ENCODE measurements at places on chromosomes 1 and 21.

- DNase-seq: no peak
These were observed 4.8 kb upstream of the KCNAB2 start for GRCh38 chr1:6040861-6041415.

GRCh38 chr1:33043267-33044092 is 6.8 kb upstream of the AK2 start:
- DNase-seq: no peak

DNA sequence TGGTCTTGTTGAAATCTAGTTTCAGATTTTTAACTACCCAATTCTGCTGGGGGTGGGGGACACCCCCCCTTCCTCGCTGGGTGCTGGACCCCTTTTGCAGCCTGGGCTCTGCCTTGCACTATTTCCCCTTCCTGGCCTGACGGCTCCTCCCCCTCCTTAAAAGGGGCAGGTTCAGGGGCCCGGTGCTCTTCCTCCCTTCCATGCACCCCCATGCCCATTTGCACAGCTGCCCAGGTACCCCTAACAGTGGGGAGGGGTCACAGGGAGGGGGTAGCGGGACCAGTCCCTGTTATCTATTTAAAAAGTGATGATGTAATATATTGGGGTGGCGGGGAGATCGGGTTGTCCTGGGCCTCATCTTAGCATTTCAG is 15.3 kb downstream of the ZBTB7B start:
- no peak for DNase-seq

- no peak for DNase-seq
These were observed 452.9 kb downstream of the SETD4 start for GRCh38 chr21:35607406-35607805.

DNA sequence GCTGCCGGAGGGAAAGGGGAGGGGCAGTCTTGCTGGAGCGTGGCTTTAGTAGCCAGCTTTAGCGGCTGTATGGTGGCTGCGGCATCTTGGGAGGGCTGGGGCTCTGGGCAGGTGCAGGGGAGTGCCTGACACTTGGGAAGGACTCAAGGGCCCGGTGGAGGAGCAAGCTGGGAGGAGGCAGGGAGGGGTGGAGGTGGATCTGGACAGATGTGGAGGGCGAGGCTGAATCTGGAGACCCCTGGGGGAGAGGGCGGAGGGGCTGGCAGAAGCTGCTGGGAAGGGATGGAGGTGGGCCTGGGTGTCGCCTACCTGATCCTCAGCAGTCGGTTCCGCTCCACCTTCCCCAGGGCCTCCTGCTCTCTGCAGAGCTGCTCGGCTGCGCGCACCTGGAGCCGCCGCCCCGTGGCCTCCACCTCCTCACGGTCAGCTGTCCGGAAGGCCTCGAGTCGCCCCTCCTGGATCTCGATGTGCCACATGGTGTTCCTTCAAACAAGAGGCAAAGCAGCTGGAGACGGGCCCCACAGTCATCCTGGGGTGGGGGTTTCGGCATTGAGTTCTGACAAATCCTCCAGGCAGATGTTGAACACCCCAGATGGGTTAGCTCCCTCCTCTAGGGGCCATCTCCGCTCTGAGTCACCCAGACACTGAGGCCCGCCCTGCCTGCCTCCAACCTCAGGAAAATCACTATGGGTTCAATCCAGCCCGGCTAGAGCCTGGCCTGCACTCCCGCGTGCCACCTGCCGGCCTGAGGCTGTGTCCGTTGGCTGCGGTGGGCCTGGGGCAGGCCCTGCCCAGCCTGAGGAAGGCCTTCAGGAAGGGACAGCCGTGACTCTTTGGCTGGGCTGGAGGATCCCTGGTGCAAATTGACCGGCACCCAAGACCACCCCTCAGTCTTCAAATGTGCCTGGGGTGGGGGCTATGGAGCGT is 29.6 kb downstream of the CFAP74 start:
- no peak for DNase-seq
